ENCODE measurements at places on chromosomes 5 and 9.

DNA sequence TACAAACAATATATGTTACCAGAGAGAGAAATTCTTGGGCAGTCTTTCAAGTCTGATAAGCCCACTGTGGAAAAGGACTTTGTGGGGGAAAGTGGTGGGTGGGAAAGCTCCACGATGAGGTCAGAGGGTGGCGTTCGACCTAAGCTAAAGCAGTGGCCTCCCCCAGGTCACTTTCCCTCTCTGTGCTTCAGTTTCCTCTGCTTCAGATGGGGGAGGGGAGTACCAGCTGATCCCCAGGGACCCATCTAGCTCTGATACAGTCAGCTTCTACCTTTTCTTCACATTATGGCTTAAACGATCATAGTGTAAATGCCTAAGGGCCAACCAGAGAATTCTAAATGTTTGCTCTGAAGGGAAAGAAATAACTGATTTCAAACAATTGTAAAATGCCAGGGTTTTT is 36.6 kb upstream of the ARSB start:
- no peak for DNase-seq

DNA sequence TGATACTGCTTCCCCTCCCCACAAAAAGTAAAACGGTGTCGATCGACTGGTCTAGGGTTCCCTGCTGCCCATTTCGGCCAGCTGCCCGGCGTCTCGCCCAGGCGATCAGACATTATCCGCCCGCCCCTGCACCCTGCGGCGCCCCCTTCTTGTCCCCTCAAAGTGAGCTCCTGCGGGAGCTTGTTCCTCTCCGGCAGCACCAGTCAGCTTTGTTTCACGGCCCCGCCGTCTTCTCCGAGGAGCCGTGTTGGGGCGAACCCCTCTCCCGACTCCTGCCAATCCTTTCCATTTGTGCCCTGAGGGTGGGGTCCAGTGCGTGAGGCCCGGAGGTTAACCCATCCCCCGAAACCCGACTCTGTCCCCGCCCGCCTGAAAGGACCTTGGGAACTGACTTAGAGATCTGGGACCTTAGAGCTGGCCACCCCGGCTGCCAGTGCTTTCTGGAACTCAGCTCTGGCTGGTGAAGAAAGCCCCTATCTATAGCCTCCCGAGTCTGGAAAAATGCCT is 518 bp downstream of the UBE2B start:
- no peak for DNase-seq

- DNase-seq = no peak
Measured at GRCh38 chr5:87138091-87138805, 129.4 kb upstream of the RASA1 start.

GRCh38 chr9:92480291-92480771 is 2.0 kb downstream of the ASPN start:
- DNase-seq = no peak

GRCh38 chr9:86977205-86977835 is 30.0 kb upstream of the GAS1 start:
- DNase-seq = no peak

Data from activated CD4-positive, CD25-positive, alpha-beta regulatory T cell treated with anti-CD3 and anti-CD28 coated beads, Interleukin-2, amount 50 U/mL, for 16 hours (primary cell).